ENCODE measurements at places on chromosomes 11 and 22.

DNA sequence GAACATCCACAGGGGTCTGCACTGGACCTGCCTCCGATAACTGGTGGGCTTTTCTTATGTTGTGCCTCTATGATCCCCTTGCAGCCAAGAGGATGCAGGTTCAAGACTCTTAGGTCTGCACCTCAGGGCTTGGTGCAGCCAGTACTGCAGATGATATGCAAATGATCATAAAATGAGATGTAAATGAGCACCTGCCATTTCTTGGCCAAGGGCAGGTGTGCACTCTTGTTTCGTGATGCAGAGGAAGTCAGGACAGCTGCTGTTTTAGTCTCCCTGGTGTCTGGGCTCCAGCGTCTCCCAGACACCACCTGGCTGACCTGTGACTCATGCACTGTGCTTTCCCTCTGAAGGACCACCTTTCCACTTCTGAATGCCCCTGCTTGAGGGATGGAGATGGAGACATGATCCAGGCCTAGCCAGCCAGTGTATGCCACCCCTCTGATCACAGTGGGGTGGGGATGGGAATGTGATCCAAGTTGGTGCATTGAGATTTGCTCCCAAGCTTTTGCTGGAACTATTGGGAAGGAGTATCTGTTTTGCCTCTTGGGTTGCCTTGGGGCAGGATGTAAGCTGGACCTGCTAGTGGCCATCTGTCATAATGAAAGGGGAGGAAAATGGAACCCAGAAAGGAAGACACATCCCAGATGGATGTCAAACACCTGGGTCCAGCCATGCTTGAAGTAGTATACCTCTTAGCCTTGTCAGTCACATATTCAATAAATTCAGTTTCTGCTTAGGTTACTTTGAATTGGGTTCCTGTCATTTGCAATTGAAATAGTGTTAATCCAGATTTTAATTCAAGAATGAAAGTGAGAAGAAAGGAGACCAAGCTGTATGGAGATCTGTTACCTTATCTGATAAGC is 3.3 kb upstream of the KCNJ11 start:
- no peak for DNase-seq

DNA sequence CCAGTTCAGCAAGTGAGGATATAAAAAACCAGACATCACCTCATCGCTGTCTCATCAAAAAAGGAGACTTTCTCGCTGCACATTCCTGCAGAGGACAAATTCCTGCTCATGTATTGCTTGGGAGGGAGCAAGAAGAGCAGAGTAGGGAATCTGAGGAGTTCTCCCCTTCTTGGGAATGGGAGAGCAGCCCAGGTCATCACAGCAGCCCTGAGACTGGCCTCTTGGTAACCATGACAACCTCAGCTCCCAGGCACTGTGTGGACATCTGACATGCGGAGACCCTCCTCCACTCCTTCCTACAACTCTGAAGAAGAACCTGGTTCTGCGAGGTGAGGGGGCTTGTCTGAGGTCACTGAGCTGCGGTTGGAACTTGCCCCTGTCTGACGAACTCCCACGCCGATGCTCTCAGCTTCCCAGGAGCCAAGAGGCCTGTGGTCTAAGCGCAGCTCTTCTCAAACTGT is 17.9 kb downstream of the RFPL1 start:
- DNase-seq: no peak

DNA sequence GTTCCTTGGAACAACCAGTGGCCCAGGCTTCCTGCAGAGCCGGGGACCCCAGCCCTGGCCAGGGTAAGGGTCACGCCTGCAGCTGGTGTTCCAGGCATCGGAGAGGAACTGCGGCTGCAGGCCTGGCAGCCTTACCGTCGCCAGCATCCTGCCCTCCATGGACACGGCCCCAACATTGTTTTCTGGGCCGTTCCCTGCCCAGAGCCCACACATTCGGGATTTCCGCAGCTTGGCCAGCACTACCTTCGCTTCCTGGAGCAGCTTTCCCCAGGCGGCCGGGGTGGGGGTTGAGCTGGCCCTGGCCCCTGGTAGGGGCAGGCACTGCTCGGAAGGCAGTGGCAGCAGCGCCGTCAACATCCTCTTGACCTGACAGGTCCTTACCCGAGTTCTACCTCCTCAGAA is 17.7 kb downstream of the TXN2 start:
- DNase-seq: no peak

DNA sequence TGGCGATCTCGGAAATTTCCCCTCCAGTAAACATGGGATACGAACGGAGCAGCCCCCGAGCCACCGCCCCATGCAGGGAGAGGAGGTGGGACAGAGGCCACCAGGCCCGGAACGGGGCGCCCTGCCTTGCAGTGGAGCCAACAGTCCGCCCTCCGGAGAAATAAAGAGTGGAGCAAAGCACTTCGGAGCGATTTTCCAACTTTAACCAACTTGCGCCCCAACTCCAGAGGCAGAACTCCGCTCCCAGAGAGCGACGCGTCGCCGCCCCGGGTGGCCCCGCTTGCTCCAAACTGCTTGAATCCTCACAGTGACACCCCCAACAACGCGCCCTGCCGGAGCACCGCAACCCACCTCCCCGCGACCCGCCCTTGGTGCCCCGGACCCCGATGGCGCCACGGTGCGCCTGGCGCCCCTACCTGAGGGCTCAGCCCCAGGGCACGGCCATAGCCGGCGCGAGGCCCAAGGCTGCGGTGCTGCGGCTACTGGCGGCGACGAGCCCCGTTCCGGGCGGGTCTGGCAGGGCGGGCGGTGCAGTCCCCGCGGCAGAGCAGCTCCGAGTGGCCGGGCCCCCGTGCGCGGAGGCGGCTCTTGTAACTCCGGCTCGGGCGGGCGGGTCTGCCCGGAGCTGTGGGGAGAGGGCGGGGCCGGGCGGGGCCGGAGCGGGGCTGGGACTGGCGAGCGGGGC is at the start of gene AHNAK:
Gene AHNAK (minus strand): TSS at position 563 of the 685 bp plus-strand sequence. CDS start 10,708 bp downstream, outside the sequence.
- DNase-seq: peak; percentile 83

DNA sequence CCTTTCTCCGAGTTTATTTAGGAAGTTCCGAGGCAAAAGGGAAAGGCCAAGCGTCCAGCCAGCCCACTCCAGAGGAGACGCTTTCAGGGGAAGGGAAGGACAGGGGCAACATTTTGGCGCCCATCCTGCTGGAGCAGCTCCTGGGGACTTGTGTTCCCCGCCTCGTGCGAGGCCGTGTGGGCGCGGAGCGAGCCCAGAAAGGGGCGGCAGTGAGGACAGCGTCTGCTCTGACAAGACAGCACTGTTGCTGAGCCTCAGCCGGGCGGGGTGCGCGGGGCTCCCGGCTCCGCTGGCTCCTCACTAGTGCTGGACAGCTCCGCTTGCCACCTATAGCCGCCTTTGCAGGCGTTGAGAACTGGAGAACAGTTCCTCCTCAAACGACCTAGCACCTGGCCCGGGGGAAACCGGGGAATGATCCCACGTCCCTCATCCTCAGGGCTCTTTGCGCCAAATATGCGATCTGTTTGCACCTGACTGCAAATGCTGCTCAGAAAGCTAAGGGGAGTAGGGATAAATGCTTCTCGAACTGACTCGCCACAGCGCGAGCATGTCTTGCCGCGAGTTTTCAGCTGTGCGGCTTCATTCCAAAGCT is 722 bp upstream of the GUCY1A2 start:
- DNase-seq: no peak

- peak; percentile 87 for DNase-seq
Observed at GRCh38 chr22:39661842-39662685, 91.5 kb downstream of the CACNA1I start.

DNA sequence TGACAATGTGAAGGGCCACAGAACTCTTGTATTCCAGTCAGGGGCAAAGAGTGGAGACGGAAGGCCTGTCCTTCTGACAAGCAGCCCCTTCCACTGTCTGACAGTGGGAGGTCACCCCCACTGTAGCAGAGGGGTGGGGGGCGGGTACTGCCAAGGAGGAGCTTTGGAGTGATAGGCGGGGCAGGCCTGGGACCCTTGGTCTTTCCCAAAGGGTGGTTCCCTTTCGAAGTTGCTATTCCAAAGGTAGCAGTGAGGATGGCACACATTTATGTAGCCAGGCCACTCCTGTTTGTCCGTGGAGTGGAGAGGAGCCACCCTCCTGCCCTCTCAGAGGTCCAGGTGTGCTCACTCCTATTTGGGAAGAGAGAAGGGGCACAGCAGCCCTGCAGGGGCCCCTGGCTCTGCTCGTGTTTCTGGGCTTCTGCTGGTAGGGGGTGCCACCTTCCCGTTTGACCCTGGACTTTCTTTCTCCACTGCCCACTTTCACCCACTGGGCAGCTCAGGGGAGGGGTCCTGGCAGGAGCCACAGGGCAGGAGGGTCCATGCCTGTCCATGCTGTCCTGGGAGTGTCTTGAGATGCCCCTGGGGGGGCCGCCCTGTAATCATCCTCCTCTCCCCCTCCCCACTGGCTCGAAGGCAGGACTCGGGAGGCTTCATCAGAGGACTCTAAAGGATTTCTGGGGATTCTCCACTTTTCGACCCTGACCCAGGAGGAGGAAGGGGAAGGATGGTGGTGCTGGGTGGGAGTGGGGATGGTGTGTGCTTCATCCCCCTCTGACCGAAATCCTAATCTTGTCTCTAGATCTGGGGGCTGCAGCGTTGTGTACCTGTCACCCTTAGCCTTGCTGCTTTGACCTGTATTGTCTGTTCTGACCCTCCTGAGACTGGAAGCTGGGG is 994 bp downstream of the TAGLN start:
- no peak for DNase-seq

- DNase-seq: no peak
Observed at GRCh38 chr22:20211409-20211996, 56.6 kb downstream of the RTN4R start.

DNA sequence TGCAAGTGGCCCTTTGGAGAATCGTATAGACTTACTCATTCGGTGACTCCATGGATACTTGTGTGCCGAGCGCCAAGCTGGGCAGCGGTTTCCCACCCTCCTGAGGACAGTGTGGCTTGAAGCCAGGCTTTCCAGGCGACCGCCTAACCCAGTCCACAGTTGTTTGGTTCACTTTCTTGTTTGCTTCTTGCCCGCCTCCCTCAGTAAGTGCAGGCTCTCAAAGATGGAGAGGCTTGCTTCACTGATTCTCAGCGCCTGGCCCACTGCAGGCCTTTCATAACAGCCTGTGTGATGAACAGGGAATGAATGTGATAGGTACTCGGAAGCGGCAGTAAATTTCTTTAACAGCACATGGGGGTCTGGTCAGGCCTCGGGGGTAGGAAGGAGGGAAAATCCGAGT is 11.2 kb upstream of the MDK start:
- DNase-seq: no peak

DNA sequence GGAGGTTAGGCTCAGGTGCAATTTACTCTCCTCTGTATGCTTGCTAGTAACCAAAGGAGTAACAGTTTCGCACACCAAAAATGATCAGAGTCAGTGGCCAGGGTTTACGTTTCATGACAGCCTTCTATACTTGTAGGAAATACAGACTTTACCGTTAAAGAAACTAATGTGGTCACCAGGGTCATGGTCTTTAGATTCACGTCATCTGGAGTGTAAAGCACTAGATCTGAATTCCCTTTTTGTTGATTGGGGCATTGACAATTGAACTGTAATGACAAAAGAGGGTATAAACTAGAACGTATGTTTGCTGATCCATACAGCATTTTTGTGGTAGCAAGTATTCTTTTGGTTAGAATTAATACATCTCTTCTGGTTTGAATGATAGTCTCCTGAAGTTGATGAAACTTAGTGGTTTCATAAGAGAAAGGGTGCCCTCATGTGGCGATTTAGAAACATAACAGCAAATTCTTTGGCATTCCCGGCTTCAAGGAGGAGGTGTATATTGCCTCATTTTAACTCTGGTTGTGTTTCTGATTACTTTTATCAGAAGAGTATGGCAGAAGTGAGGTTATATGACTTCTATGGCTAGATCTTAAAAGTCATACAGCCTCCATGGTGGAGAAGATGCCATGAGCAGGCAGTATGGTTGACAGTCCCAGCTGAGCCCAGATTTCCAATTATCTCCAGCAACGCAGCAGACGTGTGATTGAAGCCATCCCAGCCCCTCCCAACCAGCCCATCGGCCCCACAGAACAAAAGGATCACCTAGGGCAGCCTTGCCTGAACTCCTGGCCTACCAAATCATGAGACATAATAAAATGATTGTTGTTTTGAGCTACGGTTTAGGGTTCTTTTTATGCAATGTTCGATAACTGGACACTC is 35.1 kb downstream of the MMP7 start:
- peak; percentile 64 for DNase-seq

- no peak for DNase-seq
Observed at GRCh38 chr11:44990665-44991064, 40.0 kb upstream of the TP53I11 start.

DNA sequence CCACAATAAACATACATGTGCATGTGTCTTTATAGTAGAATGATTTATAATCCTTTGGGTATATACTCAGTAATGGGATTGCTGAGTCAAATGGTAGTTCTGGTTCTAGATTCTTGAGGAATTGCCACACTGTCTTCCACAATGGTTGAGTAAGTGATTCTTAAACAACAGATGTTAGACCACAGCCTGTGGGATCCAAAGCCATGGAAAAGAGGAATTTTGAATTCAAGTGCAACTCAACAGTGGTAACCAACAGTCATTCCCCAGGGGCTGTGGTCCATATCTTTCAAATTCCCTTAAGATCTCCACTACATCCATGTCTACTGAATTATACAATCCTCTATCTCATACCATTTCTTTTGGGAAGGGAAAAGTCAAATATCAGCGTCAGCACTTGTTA is 321.5 kb downstream of the LARGE1 start:
- DNase-seq: no peak

- DNase-seq: no peak
Observed at GRCh38 chr11:79167510-79168188, 273.2 kb downstream of the TENM4 start.

DNA sequence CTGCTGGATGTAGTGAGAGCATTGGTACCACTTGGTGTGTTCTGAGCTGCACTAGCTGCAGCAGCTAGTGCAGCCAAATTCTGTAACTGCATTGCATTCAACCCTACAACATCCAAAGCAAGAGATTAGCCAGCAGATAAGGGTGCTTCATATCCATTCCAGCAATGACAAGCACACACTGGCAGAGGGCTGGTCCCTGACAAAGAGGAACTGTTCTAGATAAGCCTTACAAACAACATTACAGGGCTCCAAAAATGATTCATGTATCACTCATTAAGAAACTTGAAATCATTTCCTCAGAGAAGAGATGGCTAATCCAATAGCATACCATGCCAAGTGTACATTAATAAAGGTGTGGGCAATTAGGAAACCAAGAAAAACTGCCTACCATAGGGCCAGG is 28.4 kb upstream of the RAPSN start:
- no peak for DNase-seq

- DNase-seq: peak; percentile 21
Observed at GRCh38 chr11:68206211-68206610, 6.9 kb downstream of the KMT5B start.

All from CD4-positive, alpha-beta T cell treated with Interleukin-4 for 1 hour (primary cell).